ENCODE measurements at places on chromosomes 6 and 20.

DNA sequence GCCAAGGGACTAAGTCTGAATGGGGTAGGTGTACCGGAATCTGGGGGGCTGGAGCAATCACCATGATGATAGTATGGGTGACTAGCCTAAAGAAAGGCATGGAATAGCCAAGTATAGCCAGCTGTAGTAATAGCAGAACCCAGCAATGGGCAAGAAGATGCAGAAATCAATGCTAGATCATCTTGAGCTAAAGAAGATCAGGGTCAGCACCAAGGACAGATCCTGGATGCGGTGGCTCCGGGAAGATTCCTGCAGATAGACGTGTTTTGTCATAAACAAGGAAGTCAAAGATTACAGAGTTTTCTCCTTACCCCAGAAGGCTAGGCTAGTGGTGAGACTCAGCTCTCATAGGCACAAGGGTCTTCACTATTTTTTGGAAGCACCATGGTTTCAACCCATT is 561.6 kb upstream of the CHD6 start:
- no peak for DNase-seq

DNA sequence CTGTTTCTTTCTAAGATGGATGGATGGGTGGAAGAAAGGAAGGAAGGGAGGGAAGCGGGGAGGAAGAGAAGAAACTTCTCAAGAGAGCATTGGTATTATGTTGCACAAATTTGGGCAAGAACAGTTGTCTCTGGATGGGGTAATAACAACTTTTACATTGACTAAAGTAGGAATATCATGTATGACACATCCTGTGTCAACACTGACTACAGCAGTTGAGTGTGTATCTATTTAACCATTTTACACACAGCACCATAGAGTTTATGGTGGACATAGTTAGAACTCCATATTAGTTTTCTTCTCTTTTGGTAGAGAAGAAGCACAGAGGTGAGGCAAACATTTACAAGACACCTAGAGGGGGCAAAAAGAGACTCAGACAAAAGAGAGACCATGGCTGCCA is 44.2 kb upstream of the RNF146 start:
- no peak for DNase-seq

DNA sequence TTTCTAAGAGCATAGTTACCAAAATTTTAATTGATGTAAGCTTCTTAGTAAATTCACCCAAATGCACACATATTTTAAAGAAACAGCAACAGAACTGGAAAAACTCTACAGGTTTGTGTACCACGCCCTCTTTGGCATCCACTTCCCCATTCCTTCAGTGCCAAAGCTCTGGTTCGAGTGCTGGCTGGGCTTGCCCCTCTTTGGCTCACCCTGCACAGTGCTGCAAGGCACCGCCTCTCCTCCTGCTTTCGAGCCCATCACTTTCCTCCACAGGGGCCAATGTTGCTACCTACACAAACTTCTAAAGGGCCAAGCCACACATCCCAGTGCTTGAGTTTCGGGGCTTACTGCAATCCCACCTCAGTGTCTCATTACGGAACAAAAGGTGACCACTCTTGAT is 9.6 kb downstream of the LRP11 start:
- DNase-seq = no peak

GRCh38 chr20:59018817-59019216 is 412 bp upstream of the TUBB1 start:
- DNase-seq = no peak

DNA sequence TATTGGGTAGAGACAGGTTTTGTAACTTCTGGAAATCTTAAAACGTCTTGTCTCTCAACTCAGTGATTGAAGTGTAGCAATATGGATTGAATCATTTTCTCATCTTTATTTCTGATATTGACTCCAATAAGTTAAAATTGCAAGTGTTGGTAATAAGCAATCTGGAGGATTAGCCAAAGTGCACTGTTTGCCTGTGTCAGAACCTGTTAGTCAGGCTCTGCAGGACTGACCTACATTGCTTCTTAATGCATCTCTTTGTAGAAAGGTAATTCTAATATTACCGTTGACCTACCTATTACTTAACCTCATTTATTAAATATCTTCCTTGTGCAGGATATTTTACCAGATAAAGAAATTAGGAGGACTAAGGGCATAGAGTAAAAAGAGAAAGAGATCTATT is 484.0 kb upstream of the CITED2 start:
- no peak for DNase-seq

DNA sequence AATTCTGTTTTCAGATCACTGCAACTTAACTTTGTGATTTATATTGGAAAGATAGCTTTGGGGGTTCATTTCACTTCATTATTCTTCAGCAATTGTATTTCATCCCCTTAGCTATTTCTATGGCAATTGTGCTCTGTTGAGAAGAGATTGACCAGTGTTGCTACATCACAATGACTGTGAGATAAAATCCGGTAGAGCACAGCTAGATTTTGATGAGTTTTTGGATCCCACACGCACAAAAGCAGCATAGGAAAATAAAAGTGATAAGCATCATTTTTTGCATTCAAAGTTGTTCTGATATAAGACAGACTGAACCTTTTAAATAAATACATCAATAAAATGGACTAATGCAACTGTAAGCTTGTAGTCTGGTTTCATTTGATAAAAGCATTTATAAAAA is 734.8 kb downstream of the KIF16B start:
- no peak for DNase-seq

DNA sequence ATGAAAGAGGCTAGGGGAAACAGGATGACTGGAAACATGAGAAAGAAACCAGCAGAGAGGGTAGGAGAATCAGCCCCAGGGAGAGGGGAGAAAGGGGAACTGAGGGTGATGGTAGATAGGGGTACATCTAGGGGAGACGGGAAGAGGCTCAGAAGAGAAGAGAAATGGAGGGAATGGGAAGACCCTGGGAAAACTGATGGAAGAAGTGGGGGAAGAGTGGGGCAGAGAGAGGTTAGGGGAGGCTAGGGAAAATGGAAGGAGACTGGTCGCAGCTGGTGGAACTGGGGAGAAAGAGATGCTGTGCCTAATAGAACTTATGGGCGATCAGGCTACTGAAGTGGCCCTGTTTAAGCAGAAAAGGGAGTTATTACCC is 548 bp downstream of the PROCR start:
- DNase-seq = no peak

GRCh38 chr6:88890394-88890793 is 73.0 kb downstream of the RNGTT start:
- DNase-seq = no peak

GRCh38 chr20:14959506-14960475 is 622.4 kb upstream of the FLRT3 start:
- no peak for DNase-seq

DNA sequence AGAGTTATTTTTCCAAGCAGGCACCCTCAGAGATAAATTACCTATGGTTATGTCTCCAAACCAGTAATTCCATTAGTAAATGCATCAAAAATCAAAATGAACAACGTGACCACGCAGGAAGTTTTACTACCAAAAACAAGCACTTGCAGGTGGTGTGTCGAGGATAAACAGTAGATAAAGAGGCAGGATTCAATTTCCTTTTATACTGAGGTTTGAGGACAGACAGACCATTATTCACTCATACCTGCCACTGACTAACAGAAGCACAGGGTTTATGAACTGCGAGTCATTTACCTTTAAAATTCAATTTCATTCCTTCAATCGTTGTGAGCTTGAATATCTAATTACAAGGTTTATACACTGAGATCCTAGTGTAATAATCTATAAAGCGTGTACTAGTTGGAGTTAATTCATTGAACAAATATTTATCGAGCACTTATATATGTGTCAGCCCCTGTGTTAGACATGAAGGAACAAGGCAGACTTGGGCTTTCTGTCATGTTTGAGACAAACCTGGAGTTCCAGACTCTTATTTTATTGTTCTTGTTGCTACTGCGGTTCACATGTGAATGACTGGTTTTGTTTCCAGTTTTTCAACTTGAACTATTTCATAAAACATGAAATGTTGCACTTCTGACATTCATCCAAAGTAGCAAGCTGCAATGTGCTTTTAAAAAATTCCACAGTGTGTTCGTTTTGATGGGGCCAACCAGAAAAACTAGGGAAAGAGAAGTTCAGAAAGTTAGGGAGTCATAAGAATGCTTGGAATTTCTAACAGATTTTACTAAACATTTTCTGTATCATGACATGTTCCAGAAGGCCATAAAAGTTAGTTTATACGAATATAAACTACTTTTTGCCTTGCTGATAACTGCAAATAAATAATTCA is 205.6 kb downstream of the UST start:
- DNase-seq = no peak

GRCh38 chr20:45088247-45088646 is 12.7 kb downstream of the KCNS1 start:
- DNase-seq = no peak

DNA sequence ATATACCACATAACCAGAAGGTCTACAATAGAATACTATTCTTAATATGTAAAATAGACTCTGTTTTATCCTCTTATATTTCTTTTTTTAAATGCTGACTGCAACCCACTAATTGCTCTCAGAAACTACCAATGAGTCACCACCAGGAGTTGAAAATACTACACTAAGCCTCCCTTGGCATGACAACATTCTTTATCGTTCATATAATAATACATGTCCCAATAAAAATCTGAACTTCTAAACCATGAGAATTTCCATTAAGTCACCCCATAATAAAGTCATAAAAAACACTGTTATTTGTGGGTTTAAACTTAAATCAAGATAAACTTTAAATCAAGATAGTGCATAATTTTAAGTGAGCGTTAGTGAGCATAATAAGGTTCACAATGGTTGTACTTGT is 4.2 kb downstream of the HACE1 start:
- no peak for DNase-seq

DNA sequence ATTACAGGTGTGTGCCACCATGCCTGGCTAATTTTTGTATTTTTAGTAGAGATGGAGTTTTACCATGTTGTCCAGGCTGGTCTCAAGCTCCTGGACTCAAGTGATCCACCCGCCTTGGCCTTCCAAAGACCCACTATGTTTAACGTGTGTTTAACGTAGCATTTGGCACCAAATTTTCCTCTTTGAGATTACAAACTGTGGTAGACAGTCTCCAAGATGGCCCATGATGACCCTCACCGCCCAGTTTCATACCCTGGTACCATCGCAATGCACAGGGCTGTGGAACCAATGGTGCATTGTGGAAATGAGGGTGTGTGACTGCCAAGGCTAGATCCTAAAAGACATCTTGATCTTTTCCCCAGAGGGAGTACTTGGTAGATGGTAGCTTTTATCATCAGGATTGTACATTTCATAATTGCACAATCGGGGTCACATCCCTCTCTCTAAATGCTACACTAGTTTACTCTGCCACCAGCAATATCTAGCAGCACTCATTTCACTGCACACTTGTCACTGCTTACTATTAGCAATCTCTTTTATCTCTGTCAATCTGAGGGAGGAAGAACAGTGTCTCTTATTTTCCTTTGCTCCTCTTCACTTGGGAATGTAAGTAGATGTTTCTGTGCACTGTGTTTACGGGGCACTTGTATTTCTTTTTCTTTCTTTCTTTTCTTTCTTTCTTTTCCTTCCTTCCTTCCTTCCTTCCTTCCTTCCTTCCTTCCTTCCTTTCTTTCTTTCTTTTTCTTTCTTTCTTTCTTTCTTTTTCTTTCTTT is 96.9 kb downstream of the NOL4L start:
- DNase-seq = no peak

GRCh38 chr6:53727748-53728147 is 62.2 kb upstream of the KLHL31 start:
- DNase-seq = no peak

- no peak for DNase-seq
Measured at GRCh38 chr6:82348130-82348529, 15.5 kb upstream of the TPBG start.

DNA sequence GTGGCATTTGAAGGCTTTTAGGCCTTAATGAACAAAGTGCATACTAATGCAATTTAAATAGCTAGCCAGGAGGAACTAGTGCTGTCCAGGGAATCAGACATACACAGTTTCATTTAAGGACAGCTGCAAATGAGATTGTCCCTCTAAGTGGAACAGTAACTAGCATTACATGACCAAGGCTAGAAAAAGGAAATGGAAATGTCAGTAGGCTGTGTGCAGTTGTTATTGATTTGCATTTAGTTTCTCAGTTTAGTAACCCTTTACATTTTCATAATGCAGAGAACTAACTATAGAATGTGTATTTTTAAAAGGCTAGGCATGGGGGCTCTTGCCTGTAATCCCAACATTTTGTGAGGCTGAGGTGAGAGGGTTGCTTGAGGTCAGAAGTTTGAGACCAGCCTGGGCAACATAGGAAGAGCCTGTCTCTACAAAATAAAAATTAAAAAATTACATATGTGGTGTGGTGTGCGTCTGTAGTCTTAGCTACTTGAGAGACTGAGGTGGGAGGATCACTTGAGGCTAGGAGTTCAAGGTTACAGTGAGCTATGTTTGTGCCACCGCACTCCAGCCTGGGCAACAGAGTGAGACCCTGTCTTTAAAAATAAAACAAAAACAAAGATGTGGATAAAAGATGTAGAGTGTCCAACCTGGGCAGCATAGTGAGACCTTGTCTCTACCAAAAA is 468.0 kb downstream of the UTRN start:
- DNase-seq = no peak

DNA sequence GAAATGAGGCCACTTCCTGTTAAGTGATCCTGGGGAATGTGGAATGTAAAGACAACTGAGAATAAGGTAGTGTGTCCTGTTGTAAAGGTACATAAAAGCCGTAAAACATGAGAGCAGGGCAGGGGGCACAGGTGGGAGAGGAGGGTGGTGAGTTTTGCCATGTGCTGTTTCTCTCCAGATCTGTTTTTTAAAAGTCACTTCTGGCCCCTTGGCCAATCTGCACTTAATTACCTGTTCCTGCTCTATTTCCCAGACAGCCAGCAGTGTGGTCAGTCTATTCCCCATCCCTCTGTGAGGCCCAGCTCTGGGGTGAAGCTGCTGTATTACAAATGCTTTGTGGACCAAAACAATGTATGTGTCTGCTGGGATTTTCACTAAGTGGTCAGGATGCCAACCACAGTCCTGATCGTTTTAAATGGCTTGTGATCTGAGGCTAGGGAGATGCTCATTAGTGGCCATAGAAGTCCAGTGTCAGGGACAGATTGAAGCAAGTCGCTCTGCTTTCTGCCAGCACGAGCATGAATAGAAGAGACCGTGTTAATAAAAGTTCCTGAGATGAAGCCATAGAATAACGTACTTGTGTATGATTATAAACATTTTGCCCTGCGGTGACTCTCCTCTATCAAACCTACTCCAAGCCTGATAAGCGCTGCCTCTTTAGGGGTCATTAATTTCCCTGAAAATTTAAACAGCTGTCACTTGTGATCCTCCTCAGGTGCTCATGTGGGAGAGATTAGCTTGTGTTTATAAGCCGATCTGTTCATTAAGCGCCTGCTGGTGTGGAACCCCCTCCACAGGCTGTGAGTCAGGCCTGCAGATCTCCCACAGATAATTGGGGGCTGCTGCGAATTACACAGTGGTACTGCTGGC is 111.8 kb upstream of the CENPW start:
- DNase-seq = no peak

- no peak for DNase-seq
Measured at GRCh38 chr20:59025511-59025910, 6.3 kb downstream of the TUBB1 start.
